T-helper 22 cell (primary cell): ENCODE measurements at places on chromosomes 2 and 18.

- no peak for DNase-seq
These were observed 151.2 kb downstream of the FMNL2 start for GRCh38 chr2:152485954-152486736.

DNA sequence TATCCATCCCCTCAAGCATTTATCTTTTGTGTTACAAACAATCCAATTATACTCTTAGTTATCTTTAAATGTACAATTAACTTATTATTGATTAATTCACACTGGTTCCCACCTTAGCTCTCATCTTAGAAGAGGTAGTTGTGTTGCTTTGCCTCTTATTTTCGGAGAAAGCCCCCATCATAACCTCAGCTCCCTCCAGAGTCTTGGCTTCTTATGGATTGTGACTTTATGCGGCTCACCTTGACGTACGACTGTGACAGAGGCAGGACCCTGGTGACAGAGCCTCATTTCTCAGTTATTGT, 132.9 kb downstream of the SPTBN1 start:
- no peak for DNase-seq

GRCh38 chr18:41153871-41154270, 801.2 kb upstream of the PIK3C3 start:
- no peak for DNase-seq

DNA sequence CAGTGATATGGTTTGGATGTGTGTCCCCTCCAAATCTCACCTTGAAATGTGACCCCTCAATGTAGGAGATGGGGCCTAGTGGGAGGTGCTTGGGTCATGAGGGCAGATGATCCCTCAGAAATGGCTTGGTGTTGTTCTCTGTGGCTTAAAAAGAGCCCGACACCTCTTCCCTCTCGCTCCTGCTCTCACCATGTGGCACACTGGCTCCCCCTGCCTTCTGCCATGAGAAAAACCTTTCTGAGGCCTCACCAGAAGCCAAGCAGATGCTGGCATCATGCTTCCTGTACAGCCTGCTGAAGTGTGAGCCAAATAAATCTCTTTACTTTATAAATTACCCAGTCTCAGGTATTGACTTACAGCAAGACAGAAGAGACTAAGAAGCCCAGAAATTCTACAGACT, 357.1 kb downstream of the NRXN1 start:
- no peak for DNase-seq

DNA sequence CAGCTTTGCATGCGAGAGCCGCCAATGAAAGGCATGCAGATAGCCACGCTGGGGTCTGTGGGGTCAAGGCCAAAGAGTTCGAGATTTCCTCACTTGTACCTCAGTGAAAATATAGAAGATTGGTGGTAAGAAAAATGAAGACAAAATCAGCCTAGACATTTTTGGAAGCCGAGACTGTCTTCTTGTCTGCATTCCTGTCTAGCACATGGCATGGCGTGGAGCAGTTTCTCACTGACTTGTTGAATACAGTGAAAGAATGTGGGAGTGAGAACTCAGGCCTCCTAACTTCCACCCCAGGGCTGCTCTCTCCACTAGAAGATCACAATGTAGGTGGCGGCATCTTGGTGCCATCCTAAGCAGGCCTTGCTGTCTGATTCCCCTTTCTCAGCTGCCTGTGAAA, 740.8 kb upstream of the HS6ST1 start:
- no peak for DNase-seq

DNA sequence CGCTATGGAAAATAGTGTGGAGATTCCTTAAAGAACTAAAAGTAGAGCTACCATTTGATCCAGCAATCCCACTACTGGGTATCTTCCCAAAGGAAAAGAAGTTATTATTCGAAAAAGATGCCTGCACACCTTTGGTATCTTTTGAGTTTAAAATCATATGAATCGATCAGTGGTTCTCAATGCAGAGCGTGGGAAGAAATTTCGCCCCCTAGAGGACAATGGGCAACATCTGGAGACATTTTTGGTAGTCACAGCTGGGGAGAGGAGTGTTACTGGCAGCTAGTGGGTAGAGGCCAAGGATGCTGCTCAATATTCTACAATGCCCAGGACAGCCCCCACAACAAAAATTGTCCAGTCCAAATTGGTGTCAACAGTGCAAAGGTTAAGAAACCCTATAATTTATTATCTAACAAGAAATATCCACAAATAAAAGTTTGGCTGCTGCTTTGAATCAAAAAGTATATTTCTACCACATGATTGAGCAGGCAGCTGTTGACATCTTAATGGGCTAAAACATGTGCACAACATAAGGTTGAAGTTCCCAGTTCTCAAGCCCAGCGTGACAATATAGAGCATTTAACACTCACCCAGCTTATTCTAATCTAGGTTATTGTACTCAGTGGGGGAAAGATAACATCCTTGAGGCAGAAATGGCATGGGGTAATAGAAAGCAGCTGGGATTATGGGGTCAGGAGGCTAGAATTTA, 425.7 kb downstream of the LRATD1 start:
- no peak for DNase-seq

DNA sequence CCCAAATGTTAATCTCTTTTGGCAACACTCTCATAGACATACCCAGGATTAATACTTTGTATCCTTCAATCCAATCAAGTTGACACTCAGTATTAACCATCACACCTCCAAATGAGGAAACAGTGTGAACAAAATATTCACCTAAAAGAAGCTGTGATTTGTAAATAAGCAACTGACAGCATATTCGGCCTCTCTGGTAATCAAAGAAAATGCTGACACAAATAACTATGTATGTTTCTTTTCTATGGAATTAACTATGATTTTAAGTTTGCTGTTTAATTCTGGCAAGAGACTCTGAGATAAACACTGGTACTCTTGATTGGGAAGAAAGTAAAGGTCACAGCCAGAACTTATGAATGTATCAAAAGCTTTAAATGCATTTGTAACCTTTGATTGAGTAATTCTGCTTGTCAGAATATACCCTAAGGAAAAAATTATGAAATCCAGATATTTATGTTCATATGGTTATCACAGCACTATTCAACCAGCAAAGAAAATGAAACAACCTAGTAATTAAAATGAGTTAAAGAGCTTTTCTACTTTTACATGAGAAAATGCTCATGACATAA, 3.6 kb upstream of the GYPC start:
- DNase-seq, result no peak

DNA sequence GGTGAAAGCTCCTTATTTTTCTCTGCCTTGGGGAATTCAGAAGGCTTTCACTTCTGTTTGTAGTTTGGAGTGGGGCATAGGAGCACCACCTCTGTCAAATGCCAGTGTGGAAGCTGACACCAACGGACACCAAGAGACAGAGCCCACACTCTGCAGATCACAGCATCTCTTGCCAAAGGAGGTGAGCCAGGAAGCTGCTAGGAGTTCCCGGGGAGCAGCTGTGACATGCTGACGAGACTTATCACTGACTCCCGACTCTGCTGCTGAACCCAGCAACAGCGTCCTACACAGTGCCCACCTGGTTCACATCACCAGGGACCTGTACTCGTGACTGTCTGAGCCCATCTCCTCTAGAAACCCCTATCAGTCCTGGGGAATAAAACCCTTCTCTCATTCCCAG, 8.1 kb downstream of the TEX51 start:
- no peak for DNase-seq

- DNase-seq, result no peak
These were observed 269.1 kb downstream of the ZNF385B start for GRCh38 chr2:179592167-179592936.

- DNase-seq, result no peak
These were observed 174.0 kb downstream of the PTGR3 start for GRCh38 chr18:75034937-75035336.

GRCh38 chr2:18299423-18300212, 260.8 kb downstream of the RDH14 start:
- no peak for DNase-seq

GRCh38 chr18:7856733-7857132, 289.6 kb downstream of the PTPRM start:
- DNase-seq, result no peak

DNA sequence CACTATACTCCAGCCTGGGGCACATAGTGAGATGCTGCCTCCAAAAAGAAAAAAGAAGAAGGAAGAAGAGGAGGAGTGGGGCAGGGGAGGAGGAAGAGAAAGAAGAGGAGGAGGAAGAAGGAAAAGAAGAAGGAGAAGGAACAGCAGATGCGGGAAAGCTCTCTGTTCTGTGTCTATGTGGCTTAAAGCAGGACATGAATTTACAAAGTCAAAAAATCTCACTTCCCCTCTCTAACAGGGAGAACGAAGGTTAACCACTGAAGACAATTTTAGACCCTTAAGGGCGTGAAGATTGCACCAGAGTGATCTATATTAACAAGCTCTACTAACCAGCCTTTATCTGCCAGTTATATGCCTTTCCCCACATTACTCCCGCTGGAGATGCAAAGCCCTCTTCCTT, 258.9 kb downstream of the METTL4 start:
- DNase-seq, result no peak

- DNase-seq, result no peak
These were observed 202.2 kb downstream of the TCF4 start for GRCh38 chr18:55385770-55386169.

- no peak for DNase-seq
These were observed 28.2 kb downstream of the RBMS1 start for GRCh38 chr2:160465406-160465805.

DNA sequence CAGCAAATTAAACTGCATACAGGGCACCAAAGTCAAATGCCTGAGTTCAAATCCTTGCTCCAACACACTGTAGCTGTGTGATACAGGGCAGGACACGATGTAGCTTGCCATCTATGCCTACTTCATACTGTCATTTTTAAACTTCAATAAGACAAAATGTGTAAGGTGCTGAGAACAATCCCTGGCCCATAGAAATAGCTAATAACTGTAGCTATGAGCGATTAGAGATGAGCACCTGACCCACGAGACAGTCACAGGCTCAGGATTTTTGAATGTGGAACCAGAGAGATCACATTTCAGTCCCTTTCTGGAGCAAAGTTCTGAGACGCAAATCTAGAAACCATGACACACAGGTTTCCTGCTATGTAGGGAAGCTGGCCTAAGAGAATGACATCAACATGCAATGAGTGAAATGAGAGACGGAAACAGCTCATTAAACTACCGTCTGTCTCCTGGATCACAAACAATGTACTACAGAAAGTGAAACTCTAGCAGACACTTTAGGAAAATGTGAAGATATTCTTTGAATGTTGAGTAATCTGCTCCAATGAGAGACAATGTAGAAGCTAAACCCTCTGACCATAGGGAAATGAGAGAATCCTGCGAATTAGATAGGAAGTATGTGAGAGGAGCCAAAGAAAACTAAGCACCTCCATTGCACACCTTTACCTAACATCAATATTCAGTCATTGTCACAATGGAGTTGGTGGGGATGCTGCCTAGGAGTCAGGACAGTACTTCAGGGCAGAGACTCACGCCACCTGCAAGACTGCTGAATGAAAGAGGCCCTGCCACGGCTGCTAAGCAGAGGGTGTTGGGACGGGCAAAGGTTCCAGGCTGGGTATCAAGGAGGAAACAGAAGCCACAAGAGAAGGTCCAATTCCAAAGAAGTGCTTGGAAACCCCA, 25.5 kb downstream of the B4GALT6 start:
- no peak for DNase-seq

GRCh38 chr2:86445436-86445835, 4.3 kb downstream of the KDM3A start:
- no peak for DNase-seq

GRCh38 chr18:75167759-75168618, 41.0 kb downstream of the PTGR3 start:
- no peak for DNase-seq

DNA sequence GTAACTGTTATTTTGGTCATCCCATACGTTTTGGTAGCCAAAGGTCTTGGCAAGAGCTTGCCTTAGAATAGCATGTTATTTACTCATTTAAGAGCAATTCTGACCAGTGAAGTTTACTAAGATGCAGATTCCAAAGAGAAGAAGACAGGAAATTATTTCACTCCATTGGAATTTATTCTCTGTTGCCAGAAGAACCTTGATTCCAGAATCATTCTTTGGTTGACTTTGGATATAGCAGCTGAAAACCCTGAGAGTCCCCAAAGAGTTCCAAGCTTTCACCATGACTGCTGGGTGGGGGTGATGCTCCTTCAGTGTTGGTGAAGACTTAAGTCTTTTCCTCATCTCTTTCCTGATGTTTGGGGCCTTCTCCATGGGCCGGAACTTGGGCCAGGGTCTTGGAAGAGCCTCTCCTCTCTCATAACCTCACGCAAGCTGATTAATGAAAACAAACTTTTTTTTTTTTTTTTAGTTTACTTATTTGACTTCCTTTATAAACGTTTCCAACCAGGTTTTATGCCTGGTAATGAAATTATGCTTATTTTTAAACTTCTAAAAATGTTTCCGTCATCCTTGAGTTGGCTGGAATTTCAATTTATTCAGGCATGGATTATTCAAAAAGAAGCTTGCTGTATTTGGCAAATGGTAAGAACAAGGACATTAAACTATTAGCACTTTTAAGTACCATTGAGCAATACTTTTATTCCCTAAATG, 192.0 kb downstream of the MTX2 start:
- no peak for DNase-seq

GRCh38 chr2:109216332-109216731, 87.3 kb downstream of the SH3RF3 start:
- no peak for DNase-seq

- DNase-seq, result no peak
These were observed 181.1 kb upstream of the ARL4C start for GRCh38 chr2:234677758-234678538.

DNA sequence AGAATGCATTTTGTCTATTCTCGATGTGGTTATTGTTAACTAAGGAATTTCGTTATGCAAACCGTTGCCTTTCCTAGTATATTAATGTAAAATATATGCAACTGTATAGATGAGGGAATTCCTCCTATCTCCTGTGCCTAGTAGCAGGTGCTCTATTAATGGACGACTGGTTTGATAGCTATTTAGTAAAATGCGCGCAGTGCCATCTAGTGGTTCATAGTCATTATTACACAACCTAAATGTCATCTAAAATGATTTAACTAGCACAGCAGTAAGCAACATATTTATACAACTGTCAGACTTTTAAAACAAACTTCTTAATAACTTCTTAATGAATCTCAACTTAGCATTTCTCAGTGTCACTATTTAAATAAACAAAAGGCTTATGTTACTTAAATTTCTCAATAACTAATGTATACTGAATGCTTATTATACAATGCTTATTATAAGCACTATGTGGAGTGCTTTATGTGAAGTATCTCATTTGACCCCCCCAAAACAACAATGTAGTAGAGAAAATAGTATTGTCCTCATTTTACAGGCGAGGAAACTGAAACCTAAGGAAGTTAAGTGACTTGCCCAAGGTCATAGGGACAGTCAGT, 77.9 kb downstream of the DTNA start:
- no peak for DNase-seq

- DNase-seq, result no peak
These were observed 13.2 kb upstream of the ARMC9 start for GRCh38 chr2:231185050-231185725.

- no peak for DNase-seq
These were observed 195.0 kb downstream of the BCL11A start for GRCh38 chr2:60358476-60358875.

DNA sequence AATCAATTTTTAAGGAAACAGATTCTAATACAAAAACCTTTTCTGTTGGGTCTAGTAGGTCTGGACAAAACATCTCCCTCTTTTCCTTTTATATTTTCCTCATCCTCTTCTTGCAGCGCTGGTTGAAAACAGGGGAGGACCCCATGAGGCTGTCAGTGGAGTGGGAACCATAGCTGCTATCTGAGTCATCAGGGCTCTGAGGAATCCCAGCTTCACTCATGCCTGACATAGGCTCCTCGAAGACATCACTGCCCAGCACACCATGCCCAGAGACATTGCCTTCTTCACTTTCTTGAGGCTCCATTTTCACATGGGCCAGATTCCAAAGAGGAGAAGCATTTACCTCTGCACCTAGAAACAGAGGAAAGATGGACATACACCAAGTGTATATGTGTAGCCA, 10.0 kb downstream of the SUPT7L start:
- DNase-seq, result no peak

GRCh38 chr2:98931596-98931995, 4.4 kb downstream of the CRACDL start:
- DNase-seq, result no peak
